Cortex of kidney (tissue), 1 donor: ENCODE measurements at places on chromosomes 4 and X.

GRCh38 chrX:13028871-13029636 is 15.4 kb downstream of the FAM9C start:
- no peak for DNase-seq

DNA sequence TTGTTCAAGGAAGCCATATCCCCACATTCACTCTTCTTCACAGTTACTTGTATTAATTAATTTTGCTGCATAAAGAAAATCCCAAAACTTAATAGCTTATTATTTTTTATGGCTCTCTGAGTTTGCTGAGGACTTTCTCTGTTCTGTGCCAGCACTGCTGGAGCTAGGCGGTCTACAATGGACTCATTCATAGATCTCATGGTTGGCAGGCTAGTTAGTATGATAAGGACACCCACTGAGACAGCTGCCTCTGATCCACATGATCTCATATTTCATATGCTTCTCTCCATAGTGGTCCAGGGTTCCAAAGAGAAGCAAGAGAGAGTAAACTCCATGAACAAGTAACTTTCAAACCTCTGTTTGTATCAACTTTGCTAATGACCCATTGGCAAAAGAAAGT is 170.2 kb downstream of the ADGRA3 start:
- DNase-seq = no peak

- DNase-seq = no peak
Observed at GRCh38 chr4:153296040-153296823, 48.3 kb upstream of the MND1 start.

GRCh38 chrX:131264053-131264452 is 25.1 kb downstream of the IGSF1 start:
- no peak for DNase-seq

- no peak for DNase-seq
Observed at GRCh38 chr4:24657768-24658617, 73.6 kb upstream of the DHX15 start.

- no peak for DNase-seq
Observed at GRCh38 chrX:68672581-68673318, 25.3 kb downstream of the STARD8 start.

GRCh38 chr4:1539859-1540600 is 133.8 kb upstream of the NKX1-1 start:
- no peak for DNase-seq

- no peak for DNase-seq
Observed at GRCh38 chrX:23312136-23312535, 22.5 kb upstream of the PTCHD1 start.

DNA sequence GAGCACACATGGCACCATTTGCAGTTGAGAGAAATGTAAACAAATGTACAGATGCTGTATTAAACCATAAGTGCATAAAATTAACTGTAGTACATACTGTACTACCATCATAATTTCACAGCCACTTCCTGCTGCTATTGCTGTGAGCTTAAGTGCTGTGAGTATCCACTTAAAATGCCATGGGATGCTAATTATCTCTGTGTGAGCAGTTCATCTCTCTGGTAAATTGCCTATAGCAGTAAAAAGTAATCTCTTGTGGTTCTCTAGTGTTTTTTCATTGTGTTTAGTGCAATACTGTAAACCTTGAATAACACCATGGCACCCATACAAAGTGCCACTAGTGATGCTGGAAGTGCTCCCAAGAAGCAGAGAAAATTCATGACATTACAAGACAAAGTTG is 9.9 kb upstream of the SCOC start:
- no peak for DNase-seq

- no peak for DNase-seq
Observed at GRCh38 chrX:118730500-118731247, 3.3 kb downstream of the IL13RA1 start.

DNA sequence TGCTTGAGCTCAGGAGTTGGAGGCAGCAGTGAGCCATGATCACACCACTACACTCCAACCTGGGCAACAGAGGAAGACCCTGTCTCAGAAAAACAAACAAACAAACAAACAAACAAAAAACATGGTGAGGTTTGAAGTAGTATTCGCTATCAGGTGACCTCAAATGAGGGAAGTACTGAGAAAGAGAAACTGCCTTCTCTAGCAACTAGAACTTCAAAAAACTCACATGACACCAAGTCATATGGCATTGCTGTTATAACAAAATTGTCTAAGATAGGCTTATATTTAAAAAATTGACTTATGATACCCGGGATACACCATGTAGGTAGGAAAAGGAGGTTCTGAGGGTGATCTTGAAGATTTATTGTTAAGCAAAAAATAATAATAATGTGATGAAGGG is 10.3 kb downstream of the MPP1 start:
- DNase-seq = no peak

DNA sequence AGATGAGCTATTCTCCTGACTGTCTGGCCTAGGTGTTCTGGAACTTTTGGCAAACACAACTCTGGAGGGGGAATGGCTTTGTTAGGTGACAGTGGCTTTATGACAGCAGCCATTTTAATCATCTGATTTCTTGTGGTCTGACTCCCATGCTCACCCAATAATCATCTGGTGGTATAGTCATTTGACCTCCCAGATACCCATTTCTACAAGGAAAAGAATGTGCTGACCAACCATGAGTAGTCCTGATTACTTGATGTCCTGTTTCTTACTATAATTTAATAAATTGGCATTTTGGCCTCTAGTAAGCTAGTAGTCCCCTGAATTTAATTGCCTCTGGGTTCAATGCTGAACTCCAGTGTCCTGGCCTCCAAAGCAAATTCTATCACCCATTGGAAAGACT is 109.9 kb upstream of the DUSP21 start:
- no peak for DNase-seq

GRCh38 chr4:171279131-171279530 is 534.1 kb upstream of the GALNTL6 start:
- DNase-seq = no peak

DNA sequence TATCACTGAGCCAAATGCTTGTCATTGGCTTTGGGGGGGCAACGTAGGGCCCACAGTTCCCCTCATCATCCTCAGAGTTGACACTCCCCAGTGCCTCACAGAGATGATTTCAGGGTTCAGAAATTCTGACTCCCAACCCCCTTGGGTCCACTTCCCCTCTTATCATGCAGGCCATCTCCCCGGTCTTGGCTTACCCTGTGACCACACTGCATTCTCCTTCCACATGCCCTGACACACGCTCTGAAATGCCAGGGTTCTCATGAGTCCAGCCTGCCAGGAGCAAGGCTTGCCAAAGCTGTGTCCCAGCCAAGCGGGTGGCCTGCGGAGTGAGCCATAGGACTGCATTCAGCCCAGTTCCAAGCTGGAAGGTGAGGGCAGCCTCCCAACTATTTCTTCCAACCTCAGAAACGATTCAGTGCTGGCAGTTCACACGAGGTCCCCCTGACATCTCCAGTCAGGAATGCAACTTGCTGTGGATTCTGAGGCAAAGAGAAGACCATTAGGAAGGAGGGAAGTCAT is 101.2 kb downstream of the SMIM20 start:
- no peak for DNase-seq

DNA sequence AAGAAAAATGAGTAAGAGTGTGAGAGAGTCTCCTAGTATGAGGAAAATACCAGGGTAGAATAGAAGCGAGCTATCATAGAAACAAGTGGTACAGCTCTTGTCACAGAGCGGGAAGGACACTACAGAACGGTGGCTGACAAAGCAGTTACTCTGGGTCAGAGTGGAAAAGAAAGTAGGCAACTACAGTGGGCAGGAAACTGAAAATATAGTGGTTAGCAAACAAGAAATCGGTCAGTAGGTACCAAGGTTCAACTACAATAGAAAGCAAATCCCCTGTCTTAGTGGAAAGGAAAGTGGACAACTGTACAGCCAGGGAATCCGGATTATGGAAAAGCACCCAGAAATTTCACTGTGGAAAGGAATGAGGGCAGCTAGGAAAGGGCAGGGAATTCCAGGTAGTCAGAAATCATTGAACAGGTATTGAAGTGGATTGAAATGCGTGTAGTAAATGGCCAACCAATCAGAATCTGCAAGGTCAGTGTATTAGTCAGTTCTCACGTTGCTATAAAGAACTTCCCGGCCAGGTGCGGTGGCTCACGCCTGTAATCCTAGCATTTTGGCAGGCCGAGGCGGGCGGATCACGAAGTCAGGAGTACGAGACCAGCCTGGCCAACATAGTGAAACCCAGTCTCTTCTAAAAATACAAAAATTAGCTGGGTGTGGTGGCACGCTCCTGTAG is 219.6 kb upstream of the DIAPH2 start:
- DNase-seq = no peak

GRCh38 chrX:96752781-96753180 is 68.1 kb downstream of the DIAPH2 start:
- DNase-seq = no peak

- DNase-seq = no peak
Observed at GRCh38 chr4:124515591-124515990, 196.9 kb downstream of the ANKRD50 start.

DNA sequence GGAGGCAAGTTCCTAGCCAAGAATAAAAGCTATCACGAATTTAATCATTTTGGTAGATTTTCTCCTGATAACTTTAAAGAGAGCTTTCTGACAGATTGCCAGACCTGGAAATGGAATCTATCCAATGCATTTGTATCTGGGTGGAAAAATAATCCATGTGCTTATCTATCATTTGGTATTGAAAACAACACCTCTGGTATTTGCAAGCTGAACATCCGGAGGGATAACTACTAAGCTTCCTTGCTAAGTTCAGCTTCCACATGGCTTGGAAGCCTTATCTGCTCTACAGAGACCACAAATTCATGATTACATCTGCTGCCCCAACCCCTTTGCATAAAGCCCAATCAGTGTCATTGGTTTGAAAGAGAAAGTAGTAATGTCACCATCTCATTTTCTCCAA is 230.7 kb downstream of the GPC3 start:
- DNase-seq = no peak

- DNase-seq = no peak
Observed at GRCh38 chr4:56241500-56241899, 145.8 kb downstream of the AASDH start.

DNA sequence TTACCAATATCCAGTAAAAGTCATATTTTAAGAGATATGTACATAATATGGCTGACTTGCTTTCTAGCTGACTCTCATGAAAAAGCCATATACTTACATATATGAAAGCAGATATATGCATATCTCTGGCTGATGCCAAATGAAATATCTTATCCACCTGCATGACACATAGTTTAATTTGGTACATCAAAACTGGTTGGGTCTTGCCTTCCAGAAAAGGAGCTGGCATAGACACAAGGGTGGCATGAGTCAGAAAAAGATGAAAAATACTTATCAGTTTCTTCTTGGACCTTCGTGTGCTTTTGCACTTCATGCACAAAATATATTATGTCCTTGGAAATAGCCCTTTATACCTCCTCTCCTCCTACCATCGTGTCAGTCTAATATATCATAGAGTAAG is 32.1 kb downstream of the TIGD4 start:
- DNase-seq = no peak

GRCh38 chrX:39667191-39667590 is 430.6 kb downstream of the BCOR start:
- DNase-seq = no peak

GRCh38 chr4:2598511-2599303 is 62.3 kb downstream of the FAM193A start:
- no peak for DNase-seq

DNA sequence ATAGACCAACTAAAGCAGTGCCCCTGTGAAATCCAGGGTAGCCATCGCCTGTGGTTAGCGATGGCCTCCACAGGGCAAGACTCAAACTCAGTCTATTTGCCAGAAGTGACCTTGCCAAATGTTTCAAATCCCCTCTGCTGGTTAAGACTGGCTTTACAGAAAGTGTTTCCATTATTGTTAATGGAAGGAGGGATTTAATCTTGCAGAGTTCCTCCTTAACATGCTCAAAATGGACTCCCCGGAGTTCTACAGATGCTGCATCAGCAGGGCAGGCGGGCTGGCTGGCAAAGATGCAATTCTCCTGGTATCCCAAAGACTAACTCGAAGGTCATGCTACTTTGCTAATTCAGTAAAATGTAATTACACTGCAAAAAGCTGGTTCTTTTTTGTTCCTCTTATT is 313.0 kb upstream of the SLC7A11 start:
- no peak for DNase-seq

- DNase-seq = no peak
Observed at GRCh38 chr4:18756671-18757070, 735.1 kb upstream of the LCORL start.

- DNase-seq = no peak
Observed at GRCh38 chrX:111114806-111115205, 18.8 kb downstream of the PAK3 start.

- no peak for DNase-seq
Observed at GRCh38 chr4:186307916-186308315, 41.9 kb downstream of the F11 start.
